ENCODE measurements at places on chromosomes 3 and 15.

- DNase-seq = no peak
These were observed 630.9 kb upstream of the AGTR1 start for GRCh38 chr3:148066802-148067201.

GRCh38 chr15:101025501-101025885 is 106.3 kb downstream of the LRRK1 start:
- no peak for DNase-seq

- no peak for DNase-seq
These were observed 428.1 kb downstream of the SOX2 start for GRCh38 chr3:182139627-182140357.

DNA sequence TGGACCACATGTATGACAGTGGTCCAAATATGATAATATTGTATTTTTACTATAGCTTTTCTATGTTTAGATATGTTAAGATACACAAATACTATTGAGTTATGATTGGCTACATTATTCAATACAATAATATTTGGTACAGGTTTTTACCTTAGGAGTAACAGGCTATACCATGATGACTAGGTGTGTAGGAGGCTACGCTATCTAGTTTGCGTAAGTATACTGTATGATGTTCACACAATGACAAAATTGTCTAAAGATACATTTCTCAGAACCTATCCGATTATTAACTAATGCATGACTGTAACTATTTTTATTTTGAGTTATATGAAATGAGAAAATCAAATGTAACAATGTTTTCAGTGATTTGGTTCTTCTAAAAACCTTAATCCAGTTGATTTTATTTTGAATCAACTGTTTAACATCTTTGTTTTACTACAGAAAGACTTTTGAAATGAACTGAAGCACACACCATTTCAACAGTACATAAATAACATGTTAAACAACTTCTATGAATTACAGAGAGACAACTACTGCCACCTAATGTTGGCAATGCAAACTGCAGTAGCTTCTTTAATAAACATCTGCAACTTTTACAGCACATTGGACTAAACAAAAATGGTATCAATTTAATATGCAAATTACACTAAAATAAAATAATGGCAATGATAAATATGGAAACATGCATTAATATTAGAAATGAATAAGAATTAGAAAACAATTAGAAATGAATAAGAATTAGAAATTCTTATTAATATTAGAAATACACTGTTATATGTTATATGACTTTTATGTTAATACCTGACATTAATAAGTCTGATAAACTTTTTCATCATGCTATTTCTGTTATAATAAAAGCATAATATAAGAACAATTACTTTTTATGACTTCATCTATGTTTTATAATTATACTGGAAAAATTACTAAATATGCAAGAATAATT is 255.7 kb downstream of the MBNL1 start:
- DNase-seq = peak; percentile 23

DNA sequence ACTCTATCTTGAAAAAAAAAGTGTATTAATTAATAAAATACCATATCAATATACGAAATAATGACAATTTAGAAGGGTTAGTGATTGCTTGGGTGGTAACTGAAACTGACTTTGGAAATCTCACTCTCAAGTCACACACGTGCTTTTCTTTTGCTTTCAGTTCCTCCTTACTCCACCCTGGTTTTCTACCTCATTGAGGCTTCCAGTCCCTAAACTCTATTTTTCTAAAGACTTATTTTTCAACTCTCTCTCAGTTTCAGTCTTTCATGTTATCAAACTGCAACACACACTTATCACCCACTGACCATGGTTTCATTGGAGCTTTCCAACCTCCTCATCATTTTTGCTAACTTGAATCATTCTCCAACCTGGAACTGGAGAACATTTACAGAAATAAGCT is 23.5 kb downstream of the IL12A start:
- peak; percentile 60 for DNase-seq

DNA sequence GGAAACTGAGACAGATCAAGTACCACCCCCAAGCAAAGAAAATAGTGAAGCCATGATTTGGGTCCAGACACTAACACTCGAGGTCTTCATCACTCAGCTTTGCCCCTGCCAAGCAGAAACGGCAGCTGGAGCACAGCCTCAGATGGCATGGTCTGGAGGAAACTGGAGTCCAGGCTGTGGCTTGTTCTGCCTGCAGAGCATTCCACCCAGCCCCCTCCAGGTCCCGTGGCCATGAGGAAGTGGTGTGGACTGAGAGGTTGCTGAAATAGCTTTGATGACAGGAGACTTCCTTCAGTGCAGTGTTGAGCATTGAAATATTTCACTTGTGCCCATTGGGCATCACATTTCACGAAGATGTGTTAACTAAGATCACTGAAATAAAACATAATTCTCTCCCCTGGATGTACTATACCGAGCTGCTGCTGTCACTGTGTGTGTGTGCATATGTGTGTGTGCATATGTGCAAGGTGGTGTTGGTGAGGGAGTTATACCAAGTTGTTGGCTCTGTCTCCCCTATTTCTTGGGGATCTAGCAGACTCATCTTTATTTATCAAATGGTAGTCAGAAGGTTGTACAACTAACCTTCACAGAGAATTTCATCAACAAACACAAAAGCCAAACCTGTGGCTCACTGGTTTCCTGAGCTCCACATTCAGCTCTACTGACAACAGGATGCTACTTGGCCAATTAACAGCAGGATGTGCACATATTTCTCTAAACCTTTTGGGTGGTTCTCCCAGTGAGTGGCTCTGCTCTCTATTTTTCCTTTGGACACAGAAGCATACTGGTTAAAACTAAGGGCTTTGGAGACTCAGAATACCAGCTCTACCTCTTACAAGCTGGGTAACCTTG is 660.1 kb upstream of the CFAP20DC start:
- no peak for DNase-seq
